Fibroblast of skin of right biceps (primary cell): ENCODE measurements at places on chromosomes 7 and 10.

DNA sequence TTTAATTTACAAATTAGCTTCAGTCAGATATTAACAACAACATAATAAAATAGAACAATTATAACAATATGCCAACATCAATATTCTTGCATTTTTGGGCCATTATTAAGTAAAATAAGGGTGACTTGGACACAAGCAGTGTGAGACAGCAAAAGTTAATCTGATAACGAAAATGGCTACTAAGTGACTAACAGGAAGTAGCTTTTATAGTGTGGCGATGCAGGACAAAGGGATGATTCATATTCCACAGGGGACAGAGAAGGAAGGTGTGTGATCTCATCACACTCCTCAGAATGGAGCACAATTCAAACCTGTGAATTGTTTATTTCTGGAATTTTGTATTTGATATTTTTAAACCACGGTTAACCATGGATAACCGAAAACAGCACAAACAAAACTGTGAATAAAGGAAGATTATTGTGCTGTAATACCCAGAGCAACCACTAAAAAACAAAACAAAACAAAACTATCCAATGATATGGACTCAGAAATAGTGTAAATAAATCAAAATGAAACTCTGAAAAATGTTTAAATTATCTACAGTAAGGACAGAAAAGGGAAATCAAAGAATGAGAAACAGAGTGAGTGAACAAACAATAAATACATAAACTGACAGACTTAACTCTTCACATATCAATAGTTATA, 66.9 kb upstream of the TFEC start:
- DNase-seq = peak; percentile 82

- DNase-seq = peak; percentile 33
These were observed 4.7 kb downstream of the MYL10 start for GRCh38 chr7:101624246-101625001.

GRCh38 chr7:13050703-13051102, 363.3 kb downstream of the ARL4A start:
- peak; percentile 67 for DNase-seq

DNA sequence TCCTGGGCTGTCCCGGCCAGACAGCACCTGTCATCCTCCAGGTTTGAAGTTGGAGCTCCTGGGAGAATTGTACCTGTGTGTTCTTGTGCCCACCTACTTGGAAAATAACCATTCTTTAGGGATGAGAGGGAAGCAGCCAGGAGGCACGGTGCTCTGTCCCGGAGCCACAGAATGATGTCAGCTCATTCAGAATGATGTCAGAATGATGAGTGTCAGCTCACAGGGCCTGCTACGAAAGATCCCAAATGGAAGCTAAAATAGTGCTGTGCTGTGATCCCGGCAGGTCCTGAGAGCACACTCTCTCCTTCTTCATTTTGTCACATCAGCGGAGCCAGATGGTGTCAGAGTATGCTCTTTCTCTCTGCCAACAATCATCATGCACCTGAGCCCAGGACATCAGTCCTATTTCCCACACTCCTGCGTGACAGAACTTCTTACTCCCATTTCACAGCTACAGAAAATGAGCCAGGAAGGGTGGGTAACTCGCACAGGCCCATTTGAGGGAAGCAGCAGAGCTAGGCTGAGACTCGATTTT, 8.3 kb downstream of the ABCA13 start:
- DNase-seq = no peak

- DNase-seq = no peak
These were observed 22.6 kb downstream of the CHCHD3 start for GRCh38 chr7:133059263-133059662.

DNA sequence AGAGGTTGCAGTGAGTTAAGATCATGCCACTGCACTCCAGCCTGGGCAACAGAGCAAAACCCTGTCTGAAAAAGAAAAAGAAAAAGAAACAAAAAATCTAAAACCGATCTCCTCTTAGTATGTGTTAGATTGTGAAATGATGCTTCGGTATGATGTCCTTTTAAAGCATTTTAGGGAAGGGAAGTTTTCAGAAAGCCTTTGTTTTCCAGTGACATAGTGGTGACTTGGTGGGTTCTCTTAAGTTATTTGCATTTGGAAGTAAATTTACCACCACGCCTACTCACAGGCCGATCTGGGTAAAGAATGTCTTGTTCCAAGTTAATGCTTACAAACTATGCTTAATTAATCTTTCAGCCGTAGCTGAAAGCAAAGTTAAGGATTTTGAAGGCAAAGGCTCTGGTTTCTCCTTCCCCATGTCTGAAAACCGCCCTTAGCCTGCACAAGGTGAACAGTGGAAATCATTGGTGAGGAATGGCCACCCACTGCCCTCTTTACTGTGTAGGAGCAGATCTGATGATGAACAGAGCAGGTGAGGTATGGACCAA, 10.7 kb downstream of the MTURN start:
- no peak for DNase-seq

GRCh38 chr10:99758211-99758891, 24.1 kb upstream of the ABCC2 start:
- DNase-seq = no peak

DNA sequence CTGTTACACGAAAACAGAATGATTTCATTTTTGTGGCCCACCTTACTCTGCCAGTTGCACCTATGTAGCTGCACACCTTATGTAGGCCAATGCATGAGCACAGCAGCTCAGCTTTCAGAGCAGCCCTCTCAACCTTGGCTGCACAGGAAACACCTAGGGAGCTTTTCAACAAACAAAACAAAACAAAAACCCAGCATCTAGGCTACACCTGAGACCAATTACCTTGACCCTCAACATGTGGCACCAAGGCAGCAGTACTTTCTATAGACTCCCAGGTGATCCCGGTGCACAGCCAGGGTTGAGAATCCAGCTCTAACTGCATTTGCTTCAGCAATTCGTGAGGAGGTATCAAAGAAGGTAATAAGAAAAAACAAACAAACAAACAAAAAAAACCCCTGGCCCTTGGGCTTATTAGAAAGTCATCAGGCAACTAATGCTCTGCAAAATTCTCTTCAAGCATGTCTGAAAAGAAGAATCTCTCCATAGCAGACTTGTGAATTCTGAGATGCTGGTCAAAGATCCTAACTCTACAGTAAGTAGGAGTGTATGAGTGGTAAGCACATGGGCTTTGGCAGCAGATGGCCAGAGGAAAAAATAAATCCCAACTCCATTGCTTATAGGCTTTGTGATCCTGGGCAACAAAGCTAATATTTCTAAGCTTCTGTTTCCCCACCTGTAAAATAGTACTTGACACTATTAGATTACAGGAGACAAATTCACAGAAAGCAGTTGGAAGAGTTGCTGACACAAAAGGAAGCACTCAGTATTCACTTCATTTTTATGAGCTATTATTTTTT, 113.4 kb upstream of the NOBOX start:
- no peak for DNase-seq

DNA sequence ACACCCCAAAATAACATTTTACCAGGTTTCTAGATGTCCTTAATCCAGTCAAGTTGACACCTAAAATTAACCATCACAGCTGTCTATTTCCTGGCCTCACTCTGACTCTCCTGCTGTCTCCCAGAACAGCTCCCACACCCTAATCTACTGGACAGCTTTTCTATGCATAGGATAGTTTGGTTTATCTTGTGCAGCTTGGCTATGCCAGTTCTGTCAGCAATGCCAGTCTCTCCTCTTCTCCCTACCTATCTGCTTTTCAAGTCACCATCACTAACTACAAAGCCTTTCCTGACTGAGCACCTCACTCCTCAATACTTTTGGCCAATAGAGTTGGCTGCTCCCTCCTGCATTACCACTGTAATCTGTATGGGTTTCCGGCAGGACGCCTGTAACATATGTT, 5.0 kb downstream of the NCOA4 start:
- no peak for DNase-seq

DNA sequence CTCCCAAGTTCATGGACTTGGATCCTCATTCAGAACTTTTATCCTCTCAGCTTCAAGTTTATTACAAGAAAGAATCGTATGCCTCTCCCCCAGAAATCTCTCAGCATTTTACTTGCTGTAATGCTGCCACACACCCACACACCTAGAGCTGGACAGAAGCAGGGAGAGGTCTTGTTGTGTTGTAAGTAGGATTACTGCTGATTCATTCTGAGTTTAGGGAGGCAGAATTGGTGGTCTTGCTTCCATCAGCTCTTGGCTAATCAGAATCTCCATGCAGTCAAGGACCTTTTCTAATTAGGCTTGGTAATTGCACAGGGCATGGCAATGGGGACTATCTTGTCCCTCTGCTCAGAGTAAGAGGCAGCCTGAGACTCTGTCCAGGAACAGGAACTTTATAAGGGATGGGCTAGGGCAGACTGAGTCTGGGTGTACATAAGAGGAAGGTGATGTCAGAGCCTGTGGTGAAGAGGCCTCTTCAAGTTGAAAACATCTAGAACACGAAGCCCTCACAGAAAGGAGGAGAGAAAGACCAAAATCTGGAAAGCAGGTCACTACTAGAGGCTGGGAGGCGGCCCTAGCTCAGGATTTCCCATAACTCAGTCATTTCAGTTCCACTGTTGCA, 7.0 kb upstream of the PTPRE start:
- no peak for DNase-seq

- DNase-seq = no peak
These were observed 251.8 kb upstream of the MKI67 start for GRCh38 chr10:128377988-128378387.

- peak; percentile 15 for DNase-seq
These were observed 247.1 kb downstream of the COBL start for GRCh38 chr7:51069411-51070083.

GRCh38 chr10:282294-283139, 147.3 kb downstream of the ZMYND11 start:
- DNase-seq = peak; percentile 76

DNA sequence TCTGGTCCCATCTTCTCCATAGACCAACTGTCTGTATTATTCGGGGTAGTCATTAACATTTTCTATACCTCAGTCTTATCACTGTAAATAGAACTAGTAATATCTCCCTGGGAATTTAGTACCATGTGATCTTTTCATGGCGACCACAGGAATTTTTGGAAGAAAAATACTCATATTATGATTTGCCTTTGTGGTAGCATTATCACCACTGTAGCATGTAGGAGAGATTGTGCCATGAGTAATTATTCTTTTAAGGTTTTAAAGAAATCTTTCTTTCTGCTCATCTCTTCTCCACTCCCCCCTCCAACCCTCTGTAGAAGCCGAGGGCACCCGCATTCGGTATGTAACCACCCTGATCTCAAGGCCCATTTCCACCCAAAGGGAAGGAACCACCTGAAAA, 25.0 kb downstream of the ZNF365 start:
- DNase-seq = peak; percentile 71

- peak; percentile 47 for DNase-seq
These were observed 126.8 kb downstream of the WDFY4 start for GRCh38 chr10:48811461-48811860.
